Uterus (tissue), 4 donors: ENCODE measurements at places on chromosomes 12 and 14.
A peak's percentile ranks its signal among the peaks of the same experiment; 100 is the strongest.

DNA sequence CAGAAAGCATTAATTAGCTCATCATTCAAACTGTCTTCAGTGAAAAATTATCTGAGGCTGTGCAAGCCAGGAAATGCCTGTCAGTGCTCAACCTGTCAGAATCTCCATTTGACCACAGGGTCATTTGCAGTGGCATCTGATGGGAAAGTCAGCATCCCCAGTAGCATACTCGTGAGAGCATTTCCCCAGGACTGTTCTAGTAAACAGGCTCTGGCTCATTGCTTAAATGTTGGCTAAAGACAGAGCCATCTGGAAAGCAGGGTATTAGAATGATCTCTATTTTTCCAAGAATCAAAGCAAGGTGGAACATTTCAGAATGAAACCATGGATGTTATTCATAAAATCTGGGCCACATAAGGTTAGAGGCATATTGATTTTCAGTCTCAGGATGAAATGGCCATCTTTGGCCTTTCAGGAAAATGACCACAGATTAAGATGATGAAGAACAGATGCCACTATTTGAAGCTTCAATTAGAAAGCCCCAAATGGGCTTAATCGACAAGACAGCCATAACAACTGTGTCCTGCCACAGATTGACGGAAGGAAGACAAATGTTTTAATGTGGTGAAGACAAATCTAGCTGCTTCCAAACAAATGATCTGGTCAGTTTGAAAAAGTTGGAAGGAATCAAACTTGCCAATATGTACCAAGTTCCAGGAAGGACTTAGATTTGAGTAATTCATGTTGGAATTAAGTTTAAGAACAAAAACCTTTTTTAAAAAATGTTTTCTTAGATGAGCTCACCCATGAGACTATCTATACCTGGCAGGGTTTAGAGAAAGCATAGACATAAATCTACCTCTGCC is 94.0 kb upstream of the FAR2 start:
- DNase-seq: no peak

- no peak for DNase-seq
Observed at GRCh38 chr14:86597279-86597678, 1067.3 kb downstream of the FLRT2 start.

GRCh38 chr12:8446642-8447547 is 8.9 kb upstream of the CLEC6A start:
- DNase-seq: no peak

GRCh38 chr14:64707661-64708060 is 3.4 kb downstream of the PLEKHG3 start:
- DNase-seq: no peak

GRCh38 chr12:108190529-108190928 is 61.4 kb downstream of the WSCD2 start:
- peak; percentile 36 for DNase-seq

- no peak for DNase-seq
Observed at GRCh38 chr12:30980955-30981662, 54.6 kb downstream of the TSPAN11 start.
